Activated CD8-positive, alpha-beta memory T cell treated with anti-CD3 and anti-CD28 coated beads for 48 hours (primary cell): ENCODE measurements at places on chromosomes 2 and 18.

- no peak for DNase-seq
These were observed 145.4 kb upstream of the FOSL2 start for GRCh38 chr2:28247290-28247689.

DNA sequence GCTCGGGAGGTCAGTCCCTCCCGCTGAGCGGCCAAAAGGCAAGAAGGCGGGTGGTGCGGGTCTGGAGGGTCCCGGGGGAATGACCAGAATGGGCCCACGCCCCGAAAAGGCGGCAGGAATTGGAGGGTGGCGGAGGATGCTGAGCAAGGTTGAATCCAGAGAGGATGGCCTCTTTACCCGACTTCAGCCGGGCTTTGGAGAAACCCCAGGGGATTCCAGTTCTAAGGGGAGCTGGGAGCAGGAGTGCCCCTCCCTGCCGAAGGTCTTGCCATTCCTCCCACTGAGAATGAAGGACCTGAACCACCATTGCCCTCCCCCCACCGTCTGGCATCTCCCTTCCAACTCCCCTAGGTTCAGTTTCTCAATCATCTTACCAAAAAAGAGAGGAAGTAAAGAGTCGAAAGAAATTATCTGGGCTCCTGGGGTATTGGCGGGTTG lies 38.9 kb upstream of the ATP6V1B1 start:
- DNase-seq = no peak

DNA sequence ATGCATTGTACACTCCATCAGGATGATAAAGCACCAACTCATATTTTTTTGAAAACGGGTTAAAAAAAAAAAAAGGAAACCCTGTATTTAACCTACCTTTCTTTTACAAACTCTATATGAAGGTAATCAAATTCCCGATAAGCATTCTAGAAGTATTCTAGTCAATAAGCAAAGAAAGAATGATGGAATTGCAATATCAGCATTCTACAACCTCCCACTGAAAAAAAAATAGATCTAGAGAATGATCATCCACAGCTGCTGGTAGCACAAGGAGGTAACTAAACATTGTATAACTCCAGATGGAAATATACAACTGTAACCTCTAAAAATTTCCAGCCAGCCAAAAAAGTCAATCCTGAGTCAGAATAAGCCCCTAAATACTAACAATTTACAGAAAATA lies 95.3 kb upstream of the DCC start:
- no peak for DNase-seq

DNA sequence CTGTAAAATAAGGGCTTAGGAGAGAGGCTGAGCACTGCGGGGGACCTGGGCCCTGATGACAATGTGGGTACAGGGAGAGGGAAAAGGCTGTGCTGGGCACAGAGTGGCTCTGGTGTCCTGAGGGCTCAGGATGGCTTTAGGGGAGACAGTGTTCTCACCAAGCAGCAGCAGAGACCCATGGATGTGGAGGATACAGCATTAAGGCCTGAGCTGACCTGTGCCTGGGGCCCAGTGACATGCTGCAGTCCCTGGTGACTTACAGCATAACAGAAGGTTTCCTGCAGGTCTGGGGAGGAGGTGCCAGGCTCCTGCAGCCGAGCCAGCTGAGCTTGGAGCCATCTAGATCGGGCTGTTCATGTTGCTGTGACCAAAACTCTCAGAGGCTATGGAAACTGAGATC lies 191.3 kb upstream of the SMAD2 start:
- DNase-seq = no peak
